ENCODE measurements at places on chromosomes 6 and 20.

GRCh38 chr6:68637782-68638181 lies 2.7 kb downstream of the ADGRB3 start:
- no peak for DNase-seq

GRCh38 chr6:145225500-145225899 lies 509.8 kb downstream of the EPM2A start:
- DNase-seq = no peak

DNA sequence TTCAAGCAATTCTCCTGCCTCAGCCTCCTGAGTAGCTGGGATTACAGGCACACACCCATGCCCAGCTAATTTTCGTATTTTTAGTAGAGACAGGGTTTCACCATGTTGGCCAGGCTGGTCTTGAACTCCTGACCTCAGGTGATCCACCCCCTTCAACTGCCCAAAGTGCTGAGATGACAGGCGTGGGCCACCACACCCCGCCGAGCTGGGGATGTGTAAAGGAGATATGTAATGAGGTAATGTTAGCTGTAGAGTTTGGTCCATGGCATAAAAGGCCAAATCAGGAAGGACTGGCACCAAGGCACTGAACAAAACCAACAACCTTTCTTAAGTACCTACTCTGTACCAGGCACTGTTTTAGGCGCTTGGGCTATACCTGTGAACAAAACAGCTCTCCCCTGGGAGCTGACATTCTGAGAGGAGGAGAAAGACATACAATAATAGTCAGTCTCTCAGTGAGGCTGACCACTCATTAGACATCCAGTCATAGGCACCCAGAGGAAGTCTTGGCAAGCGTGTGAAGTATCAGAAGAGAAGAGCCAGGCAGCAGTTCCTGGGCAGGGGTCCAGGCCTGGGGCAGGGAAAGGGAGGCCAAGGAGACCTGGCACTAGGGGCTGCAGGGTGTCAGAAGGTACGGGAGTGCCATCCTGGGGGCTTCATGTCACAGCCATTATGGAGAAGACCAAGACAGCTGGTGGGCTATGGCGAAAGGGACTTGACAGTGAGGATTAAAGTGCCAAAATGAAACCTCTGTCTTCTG lies 164.8 kb upstream of the DTNBP1 start:
- DNase-seq = no peak

DNA sequence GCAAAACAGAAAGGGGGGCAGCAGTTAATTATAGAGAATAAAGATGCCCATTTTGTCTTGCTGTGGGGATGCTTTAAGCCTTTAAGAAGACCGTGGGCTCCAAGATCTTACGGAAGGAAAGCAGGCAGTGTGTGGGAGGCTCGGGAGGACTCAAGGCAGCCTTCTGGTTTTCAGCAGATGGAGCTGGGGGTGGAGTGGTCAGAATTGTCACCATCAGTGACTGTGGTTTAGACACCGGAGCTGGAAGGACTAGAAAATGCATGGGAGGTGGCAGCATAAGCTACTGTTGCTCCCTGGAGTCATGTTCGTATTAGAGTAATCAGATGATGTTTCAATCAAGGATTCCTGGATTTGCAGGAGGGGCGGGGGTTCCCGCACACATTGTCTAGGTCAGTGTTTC lies 3.7 kb downstream of the PHACTR1 start:
- DNase-seq = no peak

DNA sequence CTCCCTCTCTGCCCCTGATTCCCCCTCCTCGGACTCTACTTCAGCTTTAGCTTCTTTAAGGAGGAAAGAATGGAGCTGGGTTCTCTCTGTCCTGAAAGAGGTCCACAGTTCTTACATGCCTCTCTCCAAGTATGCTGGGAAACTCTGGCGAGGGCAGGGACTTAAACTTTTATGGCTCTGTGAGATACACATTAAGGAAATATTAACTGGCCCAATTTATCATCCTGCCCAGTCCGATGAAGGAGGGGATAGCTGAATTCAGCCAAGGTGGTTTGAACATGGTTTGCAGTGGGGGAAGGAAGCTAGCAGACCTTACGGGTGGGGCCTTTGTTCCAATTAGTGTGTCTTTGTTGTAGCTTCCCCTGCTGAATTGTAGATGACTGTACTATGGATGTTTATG lies 121.7 kb downstream of the EYA4 start:
- no peak for DNase-seq

- DNase-seq = peak; percentile 64
Observed at GRCh38 chr6:35736253-35736894, 458 bp upstream of the ARMC12 start.

- DNase-seq = no peak
Observed at GRCh38 chr20:16111172-16111832, 461.9 kb downstream of the KIF16B start.

GRCh38 chr20:62104791-62105345 lies 17.4 kb upstream of the LSM14B start:
- DNase-seq = no peak

GRCh38 chr20:39021748-39022147 lies 59.6 kb downstream of the DHX35 start:
- no peak for DNase-seq

GRCh38 chr6:8066108-8066507 lies 1.9 kb upstream of the BLOC1S5 start:
- no peak for DNase-seq

DNA sequence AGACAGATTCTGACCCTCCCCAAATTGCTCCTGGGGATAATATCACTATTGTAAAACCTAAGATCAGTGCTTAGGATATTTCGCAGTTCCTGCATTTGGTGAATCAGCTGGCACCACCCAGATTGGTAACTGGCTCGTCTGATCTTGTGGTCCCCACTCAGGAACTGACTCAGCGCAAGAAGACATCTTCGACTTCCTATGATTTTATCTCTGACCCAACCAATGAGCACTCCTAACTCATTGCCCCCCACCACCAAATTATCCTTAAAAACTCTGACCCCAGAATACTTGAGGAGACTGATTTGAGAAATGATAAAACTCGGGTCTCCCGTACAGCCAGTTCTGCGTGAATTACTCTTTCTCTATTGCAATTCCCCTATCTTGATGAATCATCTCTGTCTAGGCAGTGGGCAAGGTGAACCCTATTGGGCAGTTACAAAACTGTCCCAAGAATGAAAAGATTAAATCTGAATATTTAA lies 55.7 kb upstream of the PRND start:
- DNase-seq = peak; percentile 36

GRCh38 chr20:54555150-54555549 lies 79.8 kb downstream of the DOK5 start:
- no peak for DNase-seq

DNA sequence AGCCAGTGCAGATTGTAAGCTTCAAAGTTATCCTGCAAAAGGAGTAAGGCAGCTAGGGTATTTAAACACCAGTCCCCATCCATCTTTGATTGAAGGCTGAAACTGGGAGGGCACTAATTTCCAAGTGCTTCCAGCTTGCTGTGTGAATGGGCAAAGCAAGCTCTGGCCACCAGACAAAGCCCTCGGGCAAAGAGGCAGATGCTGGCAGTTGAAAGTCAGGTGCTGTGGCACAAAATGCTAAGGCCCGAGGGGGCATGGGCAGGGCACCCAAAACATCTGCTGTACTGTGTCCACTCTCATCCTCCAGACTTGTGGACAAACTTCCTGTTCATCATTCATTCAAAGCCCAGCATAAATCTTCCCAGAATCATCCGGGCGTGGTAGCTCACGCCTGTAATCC lies 62.9 kb downstream of the TRMT6 start:
- no peak for DNase-seq

DNA sequence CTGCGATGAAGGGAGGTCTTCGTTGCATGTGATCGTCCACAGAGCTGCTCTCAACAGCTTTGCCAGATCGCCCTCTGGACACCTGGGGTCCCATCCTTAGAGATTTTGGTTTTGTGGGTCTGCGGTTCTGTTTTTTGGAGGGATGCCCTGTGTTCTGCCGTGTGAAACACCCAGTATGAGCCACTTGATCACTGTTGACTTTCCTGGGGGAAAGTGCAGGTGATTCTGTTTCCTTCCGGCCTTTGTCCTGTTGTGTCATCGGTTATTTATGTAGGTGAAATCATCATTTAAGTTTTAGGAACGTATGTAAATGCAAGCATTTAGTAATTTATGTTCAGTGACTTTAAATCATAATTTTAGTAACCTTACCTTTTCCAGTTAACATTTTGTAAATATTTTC lies 56.4 kb upstream of the SLC22A1 start:
- DNase-seq = no peak

DNA sequence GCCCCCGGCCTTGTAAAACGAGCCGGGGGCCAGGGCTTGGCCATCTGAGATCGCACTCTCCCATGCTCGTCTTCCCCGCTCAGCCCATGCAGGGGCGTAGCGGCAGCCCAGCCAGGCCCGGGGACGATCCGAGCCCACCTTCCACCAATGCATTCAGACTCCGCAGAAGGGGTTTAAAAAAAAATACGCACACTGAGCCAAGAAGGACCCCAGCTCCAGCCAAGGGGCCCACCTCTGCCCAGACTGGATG lies 320 bp downstream of the GSTA4 start:
- no peak for DNase-seq

DNA sequence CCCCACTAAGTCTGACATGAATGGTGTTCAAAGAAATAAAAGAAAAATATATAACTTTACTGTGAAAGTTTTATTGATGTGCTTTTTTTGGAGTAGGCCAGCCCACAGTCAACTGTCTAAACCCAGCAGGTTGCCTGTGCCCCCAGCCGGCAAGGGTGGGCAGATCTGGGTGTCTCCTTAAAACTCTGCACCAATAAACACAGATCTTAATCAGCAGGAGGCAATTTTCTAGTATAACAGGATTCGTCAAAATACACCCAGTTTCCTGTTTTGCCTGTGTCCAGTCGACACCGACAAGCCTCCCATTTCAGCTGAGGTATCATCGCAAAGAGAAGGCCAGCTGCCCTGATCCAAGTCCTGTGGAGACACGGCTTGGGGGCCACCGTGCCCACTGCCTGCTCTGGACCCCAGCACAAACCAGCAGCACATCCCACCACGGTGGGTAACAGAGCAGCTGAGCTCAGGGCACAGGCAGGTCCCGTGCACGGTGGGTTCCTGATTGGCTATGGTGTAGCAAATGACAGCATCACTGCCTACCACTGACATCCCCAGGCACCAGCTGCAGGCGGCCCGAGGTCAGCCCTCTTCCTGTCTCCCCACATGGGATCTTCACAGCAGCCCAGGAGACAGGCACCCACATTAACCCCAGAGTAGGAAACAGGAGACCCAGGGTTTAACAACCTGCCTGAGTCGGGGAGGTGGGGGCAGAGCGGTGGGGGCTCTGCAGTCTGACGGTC lies 15.7 kb downstream of the BMP7 start:
- DNase-seq = no peak

DNA sequence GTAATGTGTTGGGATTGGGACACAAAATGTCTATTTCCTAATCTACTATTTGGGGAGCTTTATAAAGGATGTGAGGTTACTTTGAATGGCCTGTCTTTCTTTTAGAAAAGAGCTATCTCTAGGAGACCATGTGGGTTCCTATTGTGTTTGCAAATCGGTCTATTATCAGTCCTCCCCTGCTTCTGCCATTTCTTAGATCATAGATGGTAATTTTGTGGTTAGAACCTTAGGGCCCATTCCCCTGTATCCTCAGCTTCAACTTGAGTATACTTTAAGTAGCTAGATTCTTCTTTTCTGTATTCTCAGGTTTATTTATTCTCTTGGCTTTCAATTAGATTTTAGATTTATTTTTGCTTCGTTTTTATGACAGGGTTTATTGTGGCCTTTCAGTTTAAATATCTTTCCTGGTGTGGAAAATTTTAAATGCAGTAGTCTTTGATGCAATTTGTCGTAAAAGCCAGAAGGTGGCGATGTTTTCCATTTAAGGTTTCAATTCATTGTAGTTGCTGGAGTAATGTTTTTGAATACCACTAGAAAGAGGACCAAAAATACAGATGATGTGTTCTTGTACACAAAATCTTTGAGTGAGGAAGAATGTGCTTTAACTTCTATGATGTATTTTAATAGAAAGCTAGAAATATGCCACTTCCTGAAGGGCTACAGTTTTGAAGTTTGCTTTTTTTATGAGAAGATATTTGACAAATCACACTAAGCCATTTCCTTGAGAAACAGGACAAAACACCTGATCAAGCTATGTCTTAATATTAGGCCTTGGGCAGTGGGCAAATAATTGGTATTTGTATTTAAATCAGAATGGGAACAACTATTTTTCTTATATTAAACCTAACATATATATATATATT lies 20.3 kb downstream of the TBPL1 start:
- DNase-seq = peak; percentile 76

GRCh38 chr20:47356220-47356525 lies 326 bp downstream of the ZMYND8 start:
- no peak for DNase-seq

- no peak for DNase-seq
Observed at GRCh38 chr20:48538058-48538825, 289.6 kb downstream of the PREX1 start.

DNA sequence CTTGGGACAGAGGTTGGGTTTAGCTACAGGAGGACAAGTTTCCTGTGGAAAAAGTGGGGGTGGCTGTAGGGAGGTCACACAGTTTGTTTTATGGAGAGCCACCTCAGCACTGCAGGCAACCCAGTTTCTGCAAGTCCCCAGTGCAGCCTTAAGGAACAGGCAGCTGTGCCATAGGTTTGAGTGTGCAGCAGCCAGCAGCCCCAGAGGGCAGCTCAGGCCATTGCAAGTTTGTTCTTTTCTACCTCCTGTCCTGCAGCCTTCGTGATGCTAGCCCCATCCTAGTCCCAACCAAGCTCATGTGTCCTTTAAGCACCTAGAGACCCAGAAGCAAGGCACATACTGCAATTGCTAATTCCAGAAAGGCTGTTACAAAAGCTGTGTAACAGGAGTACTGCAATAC lies 58.8 kb downstream of the ZBTB9 start:
- DNase-seq = no peak

- no peak for DNase-seq
Observed at GRCh38 chr6:1310628-1311399, 1.1 kb upstream of the FOXQ1 start.

DNA sequence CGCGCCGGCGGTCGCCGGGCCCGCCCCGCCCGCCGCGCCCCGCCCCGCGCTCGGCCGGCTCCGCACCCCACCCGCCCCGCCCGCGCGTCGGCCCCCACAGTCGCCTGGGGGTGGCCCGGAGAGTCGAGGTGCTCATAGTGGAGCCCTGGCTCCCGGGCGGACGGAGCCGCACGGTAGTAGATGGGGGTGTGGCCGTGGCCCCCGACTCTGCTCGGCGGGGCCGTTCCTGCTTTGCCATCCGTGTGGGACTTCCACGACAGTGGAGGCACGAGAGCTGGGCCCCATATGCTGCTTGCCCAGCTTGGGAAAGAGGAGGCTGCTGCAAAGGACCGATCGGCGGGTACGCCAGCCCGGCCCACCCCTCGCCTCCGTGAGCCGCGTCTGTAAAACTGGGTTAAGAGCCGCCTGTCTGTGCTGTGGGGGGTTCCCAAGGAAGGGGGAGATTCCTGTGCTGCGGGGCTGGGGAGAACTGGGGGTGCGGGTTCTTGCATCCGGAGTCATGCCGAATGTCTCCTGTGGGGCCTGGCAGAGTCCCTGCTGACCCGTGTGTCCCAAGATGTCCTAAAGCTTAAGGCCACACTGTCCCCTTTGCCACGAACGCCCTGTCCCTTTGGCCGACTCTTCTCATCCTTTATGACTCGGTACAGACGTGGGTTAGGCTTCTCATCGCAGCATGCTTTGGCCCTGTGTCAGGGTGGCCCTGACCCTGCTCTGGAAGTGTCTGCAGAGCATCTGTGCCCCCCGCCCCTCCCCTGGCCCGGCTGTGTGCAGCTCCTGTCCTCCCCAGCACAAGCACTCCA lies at the start of gene OPRL1:
OPRL1 (plus strand) TSS at position 70 of the 800 bp plus-strand sequence. CDS start 12,639 bp downstream, outside the sequence.
- DNase-seq = peak; percentile 10

Measured in AML-193 (cell line).